Stimulated activated naive CD4-positive, alpha-beta T cell treated with Interleukin-2 at 50 U/mL for 16 hours (primary cell): ENCODE measurements at places on chromosomes 1 and 21.

- DNase-seq = no peak
These were observed 1074.3 kb downstream of the TTLL7 start for GRCh38 chr1:82924666-82925065.

DNA sequence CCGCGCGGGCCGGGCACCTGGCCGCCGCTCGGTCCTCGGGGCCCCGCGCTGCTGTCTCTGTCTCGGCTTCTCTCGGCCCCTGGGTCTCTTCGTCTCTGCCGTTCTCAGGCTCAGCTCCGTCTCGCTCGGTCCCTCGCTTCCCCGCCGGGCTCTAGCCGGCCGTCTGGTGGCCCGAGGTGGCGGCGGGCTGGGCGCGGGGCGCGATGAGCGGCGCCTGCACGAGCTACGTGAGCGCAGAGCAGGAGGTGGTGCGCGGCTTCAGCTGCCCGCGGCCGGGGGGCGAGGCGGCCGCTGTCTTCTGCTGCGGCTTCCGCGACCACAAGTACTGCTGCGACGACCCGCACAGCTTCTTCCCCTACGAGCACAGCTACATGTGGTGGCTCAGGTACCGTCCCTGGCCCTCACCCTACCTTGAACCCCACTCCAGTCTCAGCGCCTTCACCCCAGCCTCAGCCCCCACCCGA is 355 bp downstream of the SHISAL2A start:
- no peak for DNase-seq

- no peak for DNase-seq
These were observed 23.5 kb downstream of the TRIM62 start for GRCh38 chr1:33158366-33158765.

DNA sequence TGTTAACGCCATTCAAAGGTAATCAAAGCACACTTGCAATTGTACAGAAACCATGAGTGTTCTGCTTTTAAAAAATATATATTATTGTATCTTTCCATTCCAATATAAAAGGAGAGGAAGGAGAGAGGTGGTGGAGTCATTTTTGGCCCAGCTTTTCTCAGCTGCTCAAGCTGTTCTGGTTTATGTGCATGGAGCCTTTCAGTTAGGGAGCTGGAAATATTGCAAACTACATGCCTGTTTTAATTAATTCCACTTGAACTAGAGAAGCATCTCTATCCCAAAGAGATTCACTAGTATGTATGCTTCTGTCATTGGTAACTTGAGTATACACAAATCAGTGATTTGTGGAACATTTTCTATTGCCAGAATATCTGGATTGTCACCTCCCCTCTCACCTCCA is 28.5 kb upstream of the C1orf105 start:
- DNase-seq = no peak

- no peak for DNase-seq
These were observed 74.4 kb downstream of the HMCN1 start for GRCh38 chr1:185808631-185809030.

GRCh38 chr1:229087339-229087738 is 183.6 kb upstream of the RAB4A start:
- DNase-seq = no peak

- DNase-seq = no peak
These were observed 1532.1 kb upstream of the TPTE start for GRCh38 chr21:8989261-8989711.

DNA sequence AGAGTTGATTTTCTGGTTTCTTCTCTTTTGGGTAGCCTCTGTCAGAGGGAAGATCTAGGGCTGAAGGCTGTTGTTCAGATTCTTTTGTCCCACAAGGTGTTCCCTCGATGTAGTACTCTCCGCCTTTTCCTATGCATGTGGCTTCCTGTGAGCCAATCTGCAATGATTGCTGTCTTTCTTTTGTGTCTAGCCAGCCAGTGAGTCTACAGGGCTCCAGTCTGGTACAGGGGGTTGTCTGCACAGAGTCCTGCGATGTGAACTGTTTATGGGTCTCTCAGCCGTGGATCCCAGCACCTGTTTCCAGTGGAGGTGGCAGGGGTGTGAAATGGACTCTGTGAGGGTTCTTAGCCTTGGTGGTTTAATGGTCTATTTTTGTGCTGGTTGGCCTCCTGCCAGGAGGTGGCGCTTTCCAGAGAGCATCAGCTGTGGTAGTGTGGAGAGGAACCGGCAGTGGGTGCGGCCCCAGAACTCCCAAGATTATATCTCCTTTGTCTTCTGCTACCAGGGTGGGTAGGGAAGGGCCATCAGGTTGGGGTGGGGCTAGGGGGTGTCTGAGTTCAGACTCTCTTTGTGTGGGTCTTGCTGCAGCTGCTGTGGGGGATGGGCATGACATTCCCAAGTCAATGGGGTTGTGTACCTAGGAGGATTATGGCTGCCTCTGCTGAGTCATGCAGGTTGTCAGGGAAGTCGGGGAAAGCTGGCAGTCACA is 81.3 kb upstream of the C21orf91 start:
- DNase-seq = no peak
